ENCODE measurements at places on chromosomes 4 and X. TPM values are rescaled to one million over a fixed set of nuclear protein-coding genes. Genes with fewer than 3 reads are reported as not detected.

GEMIN8 gene
- 12.5 TPM for total RNA-seq

DNA sequence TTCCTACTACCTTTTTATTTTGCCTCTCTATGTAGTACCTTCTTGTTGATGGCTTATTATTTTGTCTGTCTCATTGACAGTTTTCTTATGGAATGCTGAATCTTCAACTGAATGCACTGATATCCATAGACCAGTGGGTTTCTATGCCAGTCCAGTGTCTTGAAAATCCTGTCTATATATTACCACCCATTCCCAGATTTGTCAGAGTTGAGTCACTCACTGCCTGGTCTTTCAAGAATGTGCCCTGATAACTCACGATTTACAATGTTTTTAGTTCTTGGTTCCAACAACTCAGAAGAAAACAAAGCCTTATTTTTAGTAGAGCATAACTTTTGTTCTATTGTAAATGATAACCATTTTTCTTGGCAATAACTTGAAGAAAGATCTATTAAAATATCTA lies 606.0 kb upstream of the PITX2 start:
- DNase-seq, result no peak
- H3K27ac ChIP-seq, result no peak overlapping the region
- H3K4me1 ChIP-seq, result no peaks in the 10 kb centered on the region
- H3K4me3 ChIP-seq, result no peak overlapping the region
- no peaks in the 10 kb centered on the region for H3K36me3 ChIP-seq

- peaks cover 12% of the 10 kb centered on the region for H3K4me1 ChIP-seq
- no peak for DNase-seq
- H3K27ac ChIP-seq, result no peak overlapping the region
- no peaks in the 10 kb centered on the region for H3K27me3 ChIP-seq
- H3K4me3 ChIP-seq, result no peak overlapping the region
Observed at GRCh38 chr4:153450544-153450917, 15.6 kb upstream of the TMEM131L start.

- H3K4me1 ChIP-seq, result peaks cover 7% of the 10 kb centered on the region
- H3K27me3 ChIP-seq, result no peaks in the 10 kb centered on the region
- no peak overlapping the region for H3K4me3 ChIP-seq
Observed at GRCh38 chr4:151260526-151260925, 16.4 kb upstream of the PRSS48 start.

DNA sequence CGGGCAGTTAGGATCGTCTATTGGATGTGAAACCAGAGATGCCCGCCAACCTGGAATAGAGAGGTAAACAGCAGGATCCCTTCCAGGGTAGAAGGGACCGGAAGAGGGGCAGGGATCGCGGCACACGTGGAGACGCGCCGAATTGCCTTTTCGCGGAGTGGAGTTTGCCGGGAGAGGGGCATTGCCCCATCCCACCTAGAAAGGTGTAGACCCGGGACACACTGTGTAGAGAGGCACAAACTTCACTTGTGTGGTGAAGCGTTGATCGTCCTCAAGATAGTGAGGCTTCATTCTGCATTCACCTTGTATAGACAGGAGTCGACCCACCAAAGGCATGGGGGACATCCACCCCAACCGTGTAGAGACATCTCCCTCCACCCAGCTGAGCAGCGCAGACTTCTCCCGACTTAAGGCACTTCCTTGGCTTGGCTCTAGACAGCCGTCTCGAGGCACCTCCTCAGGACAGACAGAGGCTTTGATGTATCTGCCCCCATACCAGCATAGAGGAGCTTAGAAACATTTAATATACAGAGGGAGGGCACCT lies 410 bp downstream of the GNL3L start:
- peak overlapping the region; percentile 54 for H3K4me3 ChIP-seq
- H3K36me3 ChIP-seq, result no peaks in the 10 kb centered on the region
- no peak for DNase-seq
- peak overlapping the region; percentile 83 for H3K27ac ChIP-seq
- H3K27me3 ChIP-seq, result no peaks in the 10 kb centered on the region
